Prostate gland (tissue), 2 donors: ENCODE measurements at places on chromosomes 1 and 21.

GRCh38 chr1:96579636-96580035 lies 141.9 kb upstream of the PTBP2 start:
- no peak for DNase-seq

GRCh38 chr1:230037261-230037660 lies 29.8 kb upstream of the GALNT2 start:
- no peak for DNase-seq

GRCh38 chr1:182080955-182081582 lies 19.6 kb upstream of the ZNF648 start:
- peak; percentile 24 for DNase-seq

GRCh38 chr1:111424281-111424680 lies 3.3 kb downstream of the OVGP1 start:
- no peak for DNase-seq

DNA sequence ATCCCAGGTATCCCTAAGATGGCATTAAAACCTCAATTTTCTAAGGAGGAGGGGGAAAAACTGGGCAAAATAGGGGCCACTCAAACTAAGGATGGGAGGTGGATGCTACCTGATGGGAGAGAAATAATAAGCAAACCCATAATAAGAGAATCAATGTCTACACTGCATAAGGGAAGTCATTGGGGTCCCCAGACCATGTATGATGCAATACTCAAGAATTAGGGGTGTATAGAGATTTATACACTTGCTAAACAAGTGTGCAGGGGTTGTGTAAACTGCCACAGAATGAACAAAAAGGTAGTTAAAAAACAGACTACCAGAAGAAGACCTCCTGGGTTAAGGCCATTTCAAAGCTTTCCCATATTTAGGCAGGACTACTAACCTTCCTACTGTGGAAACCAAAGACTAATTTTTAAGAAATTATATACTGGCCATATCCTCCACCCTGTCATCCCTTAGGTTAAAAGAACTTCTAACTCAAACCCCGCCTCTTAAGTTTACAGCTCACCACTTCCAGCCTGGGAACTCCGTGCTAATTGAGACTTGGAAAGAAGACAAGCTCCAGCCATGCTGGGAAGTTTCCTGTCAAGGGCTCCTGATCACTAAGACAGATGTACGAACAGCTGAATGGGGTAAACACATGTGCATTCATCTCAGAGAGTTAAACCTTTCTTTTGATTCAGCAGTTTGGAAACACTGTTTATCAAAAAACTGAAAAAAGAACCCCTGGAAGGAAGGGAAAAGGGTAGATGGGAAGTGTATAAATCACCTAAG lies 64.4 kb upstream of the TLR5 start:
- no peak for DNase-seq

DNA sequence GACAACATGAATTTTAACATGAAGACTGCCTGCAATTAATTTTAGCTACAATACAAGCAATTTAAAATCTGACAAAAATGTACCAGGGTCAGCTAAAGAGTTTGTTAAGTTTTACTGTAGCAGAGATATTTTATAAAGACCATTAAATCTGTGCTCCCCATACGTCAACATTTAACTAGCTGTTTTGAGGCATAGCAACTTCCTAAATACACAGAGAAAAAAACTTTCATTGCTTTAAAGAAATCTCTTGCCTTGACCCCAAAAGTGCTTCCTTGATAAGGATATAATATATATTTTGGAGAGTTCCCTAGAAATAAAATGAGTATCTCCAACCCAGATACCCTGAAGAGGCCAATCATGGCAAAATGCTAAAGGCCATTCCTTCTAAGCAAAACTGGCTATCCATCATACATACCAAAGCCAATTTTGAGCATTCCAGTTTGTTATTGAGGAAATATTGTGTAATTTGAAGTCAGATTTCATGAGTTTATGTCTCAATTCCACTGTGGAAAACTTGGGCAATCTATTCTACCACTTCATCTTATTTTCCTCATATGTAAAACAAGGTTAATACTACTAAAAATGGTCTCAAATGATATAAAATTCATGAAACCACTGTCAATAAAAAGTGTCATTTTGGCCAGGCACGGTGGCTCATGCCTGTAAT lies 19.1 kb downstream of the ASPM start:
- no peak for DNase-seq

DNA sequence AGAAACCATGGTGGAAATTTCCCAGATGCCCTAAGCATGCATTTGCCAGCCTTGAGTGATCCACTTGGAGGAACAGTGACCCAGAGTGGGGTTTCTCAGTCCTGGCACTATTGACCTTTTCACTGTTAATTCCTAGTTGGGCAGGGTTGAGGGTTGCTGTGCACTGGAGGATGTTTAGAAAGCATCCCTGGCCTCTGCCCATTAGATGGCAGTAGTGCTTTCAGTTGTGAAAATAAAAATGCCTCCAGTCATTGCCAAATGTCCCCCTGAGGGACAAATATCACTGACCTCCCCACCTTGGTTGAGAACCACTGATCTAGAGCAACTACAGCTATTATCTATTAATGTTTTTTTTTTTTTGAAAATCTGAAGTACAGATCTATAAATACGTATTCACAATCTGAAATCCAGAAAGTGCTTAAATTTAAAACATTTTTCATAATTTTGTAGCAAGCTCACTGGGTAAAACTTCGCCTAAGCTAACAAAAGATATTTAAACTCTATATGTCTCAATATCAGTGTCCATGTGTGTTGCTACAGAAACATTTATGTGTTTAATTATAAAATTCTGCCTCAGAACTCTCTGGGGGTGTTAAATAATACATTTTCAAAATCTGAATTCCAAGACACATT lies 27.3 kb downstream of the F3 start:
- DNase-seq = no peak

- DNase-seq = no peak
Observed at GRCh38 chr21:45528028-45528705, 14.1 kb downstream of the SLC19A1 start.

- DNase-seq = no peak
Observed at GRCh38 chr1:247114351-247115140, 10.4 kb upstream of the ZNF669 start.

GRCh38 chr1:54014009-54014629 lies 3.9 kb downstream of the LDLRAD1 start:
- no peak for DNase-seq

DNA sequence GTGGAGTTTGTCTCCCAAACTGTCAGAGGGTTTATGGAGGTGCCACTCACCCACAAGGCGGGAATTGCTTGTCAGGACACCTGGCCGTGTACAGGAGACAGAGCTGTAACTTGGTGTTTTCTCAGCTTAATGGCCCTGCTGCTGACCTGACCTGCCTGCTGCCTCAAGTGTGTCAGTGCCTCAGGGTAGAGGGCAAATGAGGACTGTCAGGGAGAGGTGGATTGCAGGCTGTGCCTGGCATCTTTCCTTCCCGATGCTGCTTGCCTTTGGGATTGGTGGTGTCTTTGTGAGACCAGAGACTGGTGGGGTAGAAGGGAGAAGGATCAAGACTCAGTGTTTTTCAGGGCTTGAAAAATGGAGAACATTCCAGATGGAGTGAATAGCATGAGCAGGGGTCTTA lies 31.4 kb downstream of the TMEM53 start:
- DNase-seq = no peak

DNA sequence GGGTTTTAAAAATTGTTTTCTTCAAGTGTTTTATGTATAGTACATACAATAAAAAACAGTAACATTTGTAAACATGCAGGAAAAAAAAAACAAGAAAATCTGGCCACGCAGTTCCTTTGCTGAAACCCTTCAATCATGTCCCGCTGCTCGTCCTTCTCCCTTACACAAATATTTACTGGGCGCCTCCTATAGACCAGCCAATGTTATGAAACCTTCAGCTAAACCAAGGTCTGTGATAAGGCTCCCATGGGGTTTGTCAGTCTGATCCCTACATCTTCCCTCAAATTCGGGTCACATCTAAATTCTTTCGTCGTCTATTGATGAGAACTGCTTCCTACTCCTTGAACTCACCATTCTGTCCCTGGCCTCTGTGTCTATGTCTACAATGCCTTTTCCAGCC lies 583.9 kb downstream of the SMYD3 start:
- no peak for DNase-seq

- no peak for DNase-seq
Observed at GRCh38 chr1:248627971-248628844, 6.7 kb downstream of the OR2T11 start.

- DNase-seq = no peak
Observed at GRCh38 chr1:218123968-218124367, 161.1 kb upstream of the RRP15 start.

GRCh38 chr1:244287726-244288125 lies 164.0 kb downstream of the ADSS2 start:
- DNase-seq = no peak

- DNase-seq = peak; percentile 52
Observed at GRCh38 chr1:155070721-155071569, 7.4 kb downstream of the EFNA4 start.

GRCh38 chr1:12486401-12487005 lies 131.5 kb downstream of the DHRS3 start:
- DNase-seq = no peak

- DNase-seq = peak; percentile 1
Observed at GRCh38 chr1:153344718-153345025, 4.0 kb downstream of the PGLYRP4 start.

GRCh38 chr21:31781737-31782136 lies 49.8 kb upstream of the SCAF4 start:
- DNase-seq = peak; percentile 19

- no peak for DNase-seq
Observed at GRCh38 chr1:76340056-76340455, 265.5 kb downstream of the ST6GALNAC3 start.

DNA sequence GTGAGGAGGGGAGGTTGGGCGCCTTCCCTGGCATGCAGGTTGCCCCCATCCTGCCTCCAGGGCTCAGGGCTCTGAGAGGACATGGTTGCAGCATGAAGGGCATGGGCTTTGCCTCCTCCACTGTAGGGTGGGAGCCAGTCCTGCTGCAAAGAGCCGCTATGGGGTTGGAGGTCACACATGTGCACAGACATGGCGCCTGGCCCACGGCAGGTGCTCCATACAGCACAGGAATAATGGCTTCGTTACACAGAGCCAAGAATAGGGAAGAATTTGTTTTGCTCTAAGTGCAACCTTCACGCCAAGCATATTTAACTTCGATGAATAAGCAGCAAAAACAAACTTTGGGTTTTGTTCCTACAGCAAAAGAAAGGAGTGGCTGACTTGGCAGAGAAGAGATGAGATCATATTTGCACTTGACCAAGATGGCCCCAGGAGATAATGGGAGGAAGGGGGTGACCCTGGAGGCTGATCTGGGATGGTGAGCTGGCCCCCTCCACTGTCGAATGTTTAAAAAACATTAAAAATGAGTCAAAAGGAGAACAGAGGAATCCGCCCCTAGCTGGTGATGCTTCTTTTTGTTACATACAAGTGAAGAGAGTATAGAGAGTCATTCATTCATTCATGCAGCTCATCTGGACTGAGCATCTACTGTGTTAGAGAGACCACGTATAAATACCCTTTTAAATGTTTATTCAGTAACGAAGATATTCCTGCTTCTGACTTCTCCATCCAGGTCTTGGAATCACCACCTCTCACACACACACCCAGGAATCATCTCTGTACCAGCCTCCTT lies 12.4 kb upstream of the C2CD2 start:
- no peak for DNase-seq

DNA sequence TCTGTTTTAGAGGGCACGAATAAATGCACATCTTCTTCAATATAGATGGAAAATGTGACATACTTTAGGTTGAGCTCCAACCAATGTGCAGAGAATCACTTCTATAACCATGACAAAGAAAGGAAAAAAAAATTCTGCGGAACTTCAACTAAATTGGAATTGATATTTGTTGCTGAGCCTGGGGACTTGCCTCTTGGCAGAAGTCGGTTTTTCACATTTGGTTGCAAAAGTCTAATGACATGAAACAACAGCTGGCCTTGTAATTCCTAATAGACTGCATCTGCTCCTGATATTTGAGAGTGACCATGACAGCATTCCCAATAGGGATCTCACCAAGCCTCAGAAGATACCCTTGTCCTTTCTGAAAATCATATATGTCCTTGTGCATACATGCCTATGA lies 112.8 kb downstream of the PRRX1 start:
- no peak for DNase-seq

DNA sequence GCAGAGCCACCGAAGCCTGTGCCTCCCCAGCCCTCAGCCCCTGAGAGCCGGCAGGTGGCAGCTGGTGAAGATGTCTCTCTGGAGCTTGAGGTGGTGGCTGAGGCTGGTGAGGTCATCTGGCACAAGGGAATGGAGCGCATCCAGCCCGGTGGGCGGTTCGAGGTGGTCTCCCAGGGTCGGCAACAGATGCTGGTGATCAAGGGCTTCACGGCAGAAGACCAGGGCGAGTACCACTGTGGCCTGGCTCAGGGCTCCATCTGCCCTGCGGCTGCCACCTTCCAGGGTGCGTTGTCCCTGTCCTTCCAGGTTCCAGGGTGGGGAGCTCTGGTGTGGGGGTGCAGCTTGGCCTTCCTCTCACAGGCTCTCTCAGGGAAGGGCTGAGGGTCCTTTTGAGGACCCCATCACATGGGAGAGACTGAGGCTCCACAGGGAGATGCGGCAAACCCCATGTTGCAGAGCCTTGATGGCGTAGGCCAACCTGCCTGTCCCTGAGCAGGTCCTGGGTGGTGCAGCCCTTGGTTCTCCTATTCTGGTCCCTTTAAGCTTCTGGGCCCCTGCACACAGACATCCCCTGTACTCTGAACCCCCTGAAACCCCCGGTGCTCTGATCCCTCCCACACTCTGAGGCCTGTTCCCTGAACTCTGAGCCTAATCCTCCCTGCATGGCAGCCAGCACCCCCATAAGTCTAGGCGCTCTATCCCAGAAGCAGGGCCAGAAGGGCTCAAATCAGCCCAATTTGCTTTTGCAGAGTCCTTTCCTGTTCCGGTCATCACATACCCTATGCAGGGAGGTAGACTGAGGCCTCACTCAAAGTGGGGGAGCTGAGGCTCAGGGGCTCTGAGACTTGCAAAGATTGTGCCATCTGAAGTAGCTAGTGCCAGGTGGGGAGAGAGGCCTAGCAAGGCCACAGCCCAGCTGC lies 88.5 kb downstream of the TRIM11 start:
- no peak for DNase-seq

GRCh38 chr1:209756615-209757445 lies 977 bp downstream of the TRAF3IP3 start:
- no peak for DNase-seq

- peak; percentile 49 for DNase-seq
Observed at GRCh38 chr1:216221260-216221700, 202.0 kb downstream of the USH2A start.

DNA sequence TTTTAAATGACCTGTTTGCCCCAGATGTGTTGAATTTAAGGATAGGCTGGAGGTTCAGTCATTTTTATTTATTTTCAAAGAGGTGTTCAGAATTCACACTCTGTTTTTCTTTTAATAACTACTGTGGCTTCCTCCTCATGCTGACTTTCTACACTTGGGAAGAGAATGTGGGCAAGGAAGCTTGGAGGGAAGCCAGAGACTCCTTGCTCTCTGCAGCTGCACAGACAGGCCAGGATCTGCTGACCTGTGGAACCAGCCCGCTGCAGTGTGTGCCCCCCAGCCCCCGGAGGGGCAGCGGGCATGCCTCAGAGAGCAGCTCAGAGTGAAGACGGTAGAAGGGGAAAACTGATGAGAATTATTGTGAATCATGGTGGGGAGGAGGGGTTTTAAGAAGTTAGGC lies 16.9 kb downstream of the MGST3 start:
- DNase-seq = no peak
